ENCODE measurements at places on chromosomes 2 and 18.
A peak's percentile ranks its signal among the peaks of the same experiment; 100 is the strongest.

- DNase-seq = no peak
These were observed 286.5 kb downstream of the THSD7B start for GRCh38 chr2:137051778-137052398.

DNA sequence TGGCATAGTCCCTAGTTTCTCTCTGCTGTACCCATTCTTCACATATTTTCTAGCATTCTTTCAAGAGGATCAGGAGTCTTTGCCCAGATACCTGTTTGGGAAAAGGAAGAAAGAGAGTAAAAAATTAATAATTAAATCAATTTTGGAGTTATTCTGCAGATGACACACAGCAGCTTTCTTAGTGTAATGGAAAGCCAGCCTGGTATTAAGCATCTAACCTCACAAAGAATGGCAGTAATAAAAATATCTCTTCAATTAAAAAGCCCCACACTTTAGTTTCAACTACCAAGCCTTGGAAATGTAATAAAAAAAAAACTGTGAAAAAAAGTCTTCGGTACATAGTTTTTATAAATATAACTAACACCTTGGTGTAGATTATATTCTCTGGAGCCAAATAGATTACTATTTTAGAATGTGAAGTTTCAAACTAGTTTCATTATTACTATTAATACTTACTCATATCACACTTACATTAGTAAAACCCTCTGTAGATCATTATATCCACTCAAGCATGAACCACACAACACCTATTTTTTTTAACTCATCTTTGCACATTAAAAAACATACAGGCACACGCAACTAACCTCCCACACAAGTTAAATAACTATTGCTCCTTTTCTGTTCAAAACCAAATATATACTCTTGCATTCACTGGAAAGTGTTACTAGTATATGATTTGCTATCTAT is 90.9 kb downstream of the GPD2 start:
- DNase-seq = no peak

GRCh38 chr2:68774569-68775271 is 40.1 kb downstream of the ARHGAP25 start:
- DNase-seq = no peak

- DNase-seq = no peak
These were observed 148.6 kb downstream of the KLHL14 start for GRCh38 chr18:32624182-32624723.

DNA sequence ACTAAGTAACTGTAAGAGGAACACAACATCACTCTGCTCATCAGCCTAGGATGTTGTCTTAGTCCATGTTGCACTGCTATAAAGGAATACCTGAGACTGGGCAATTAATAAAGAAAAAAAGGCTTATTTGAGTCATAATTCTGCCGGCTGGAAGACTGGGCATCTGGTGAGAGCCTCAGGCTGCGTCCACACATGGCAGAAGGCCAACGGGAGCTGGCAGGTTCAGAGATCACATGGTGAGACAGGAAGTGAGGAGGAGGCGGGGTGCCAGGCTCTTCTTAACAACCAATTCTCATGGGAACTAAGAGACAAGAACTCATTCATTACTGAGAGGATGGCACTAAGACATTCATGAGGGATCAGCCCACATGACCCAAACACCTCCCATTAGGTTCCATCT is 46.8 kb downstream of the EPG5 start:
- DNase-seq = peak; percentile 77

DNA sequence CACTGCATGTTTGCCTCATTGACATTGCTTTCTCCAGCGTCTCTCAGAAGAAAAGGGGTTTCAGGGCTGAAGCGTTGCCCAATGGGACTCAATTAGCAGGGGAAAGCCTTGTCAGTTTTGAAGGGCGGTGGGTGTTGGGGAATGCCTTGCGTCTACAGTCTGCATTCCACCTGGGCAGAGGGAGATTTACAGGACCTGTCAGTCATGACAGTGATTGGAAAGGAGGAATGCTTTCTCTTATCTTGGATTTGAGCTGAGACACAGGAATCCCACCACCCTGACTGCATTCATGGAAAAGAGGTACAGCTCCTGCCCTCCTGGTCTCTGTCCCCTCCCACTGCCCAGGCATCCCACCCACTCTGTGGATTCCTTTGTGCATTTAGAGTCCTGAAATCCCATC is 123.9 kb downstream of the ACKR3 start:
- DNase-seq = no peak

- DNase-seq = no peak
These were observed 195.7 kb upstream of the VWC2L start for GRCh38 chr2:214215107-214215506.

GRCh38 chr2:208092093-208092832 is 32.1 kb downstream of the CRYGD start:
- DNase-seq = no peak

DNA sequence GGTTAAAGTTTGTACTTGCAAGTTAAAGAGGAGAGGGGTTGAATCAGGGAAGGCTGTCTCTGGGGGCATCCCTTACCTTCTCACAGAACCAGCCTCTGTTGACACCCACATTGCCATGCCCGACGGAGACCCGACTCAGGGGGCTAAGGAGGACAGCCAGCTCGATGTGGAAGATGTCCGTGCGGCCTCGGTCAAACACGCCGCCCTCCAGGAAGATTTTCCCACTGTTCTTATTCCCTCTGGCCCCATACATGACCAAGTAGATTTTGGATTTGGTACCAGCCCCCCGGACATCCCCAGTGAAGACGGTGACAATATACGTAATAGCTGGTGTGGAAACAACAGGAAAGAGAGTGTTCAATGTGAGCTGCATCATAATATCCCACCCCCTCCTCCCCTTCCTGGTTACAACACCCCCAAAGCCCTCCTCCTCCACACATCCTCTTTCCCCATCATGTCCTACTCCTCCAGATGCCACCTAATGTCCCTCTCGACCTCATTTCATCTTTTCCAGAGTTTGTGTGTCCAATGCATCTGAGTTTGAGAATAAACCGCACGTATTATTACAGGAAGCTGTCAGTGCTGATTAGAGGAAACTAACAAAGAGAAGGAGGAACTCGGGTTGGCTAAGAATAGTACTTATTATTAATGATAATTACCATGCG is 55.7 kb downstream of the LOXHD1 start:
- no peak for DNase-seq

DNA sequence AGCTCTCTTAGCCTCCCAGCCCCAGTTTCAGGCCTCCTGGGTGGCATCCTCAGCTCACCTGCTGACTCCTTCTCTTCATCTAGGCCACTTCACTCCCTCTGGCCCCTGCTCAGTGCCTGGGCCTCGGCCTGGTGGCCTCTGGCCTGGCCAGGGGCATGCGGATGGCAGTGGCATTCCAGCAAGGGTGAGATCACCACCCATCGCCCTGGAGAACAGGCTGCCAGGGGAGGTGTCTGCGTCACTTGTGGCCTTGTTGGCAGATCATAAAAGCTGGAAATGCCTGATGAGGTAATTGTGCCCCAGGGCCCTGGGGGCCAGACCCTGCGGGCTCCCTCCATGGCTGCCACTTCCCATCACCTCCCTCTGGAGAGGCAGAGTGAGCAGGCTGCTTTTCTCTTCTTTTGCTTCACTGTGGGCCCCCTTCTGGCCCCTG is 72.5 kb upstream of the SMAD2 start:
- no peak for DNase-seq

GRCh38 chr18:63586431-63586830 is 712 bp upstream of the SERPINB13 start:
- DNase-seq = no peak

DNA sequence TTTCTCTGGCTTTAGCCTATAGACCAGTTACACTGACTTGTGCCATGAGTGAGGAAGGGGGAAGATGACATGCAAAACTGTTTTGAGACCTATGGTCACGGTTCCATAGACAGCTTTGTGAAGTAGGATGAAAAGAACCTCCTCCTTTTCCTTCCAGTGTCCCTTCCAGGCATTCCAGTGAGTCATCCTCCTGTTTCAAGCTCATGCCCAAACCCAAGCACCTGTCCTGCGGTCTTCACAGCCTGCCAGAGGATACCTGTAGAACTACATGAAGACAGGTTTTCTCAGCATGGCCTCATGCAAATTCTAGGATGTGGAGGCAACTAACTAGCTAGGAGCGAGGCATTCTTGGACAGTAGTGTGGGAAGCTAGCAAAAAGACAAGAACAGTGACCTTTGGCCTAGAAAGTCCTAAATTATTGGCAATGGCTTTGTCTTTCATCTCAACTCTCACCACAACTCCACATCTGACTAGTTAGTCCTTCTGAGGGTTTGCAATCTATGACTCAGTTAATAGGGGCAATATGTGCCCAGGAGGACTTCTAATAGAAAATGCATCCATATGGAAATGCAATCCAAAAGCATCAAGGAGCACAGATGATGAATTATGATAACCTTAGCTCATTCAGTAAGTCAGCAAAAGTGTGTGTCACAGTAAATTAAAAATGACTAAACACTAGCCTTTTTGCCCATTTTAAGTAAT is 154.7 kb downstream of the RBM43 start:
- DNase-seq = no peak

- DNase-seq = no peak
These were observed 14.8 kb upstream of the BBS5 start for GRCh38 chr2:169464466-169464865.

- DNase-seq = no peak
These were observed 329.4 kb downstream of the AGPS start for GRCh38 chr2:177721818-177722567.

DNA sequence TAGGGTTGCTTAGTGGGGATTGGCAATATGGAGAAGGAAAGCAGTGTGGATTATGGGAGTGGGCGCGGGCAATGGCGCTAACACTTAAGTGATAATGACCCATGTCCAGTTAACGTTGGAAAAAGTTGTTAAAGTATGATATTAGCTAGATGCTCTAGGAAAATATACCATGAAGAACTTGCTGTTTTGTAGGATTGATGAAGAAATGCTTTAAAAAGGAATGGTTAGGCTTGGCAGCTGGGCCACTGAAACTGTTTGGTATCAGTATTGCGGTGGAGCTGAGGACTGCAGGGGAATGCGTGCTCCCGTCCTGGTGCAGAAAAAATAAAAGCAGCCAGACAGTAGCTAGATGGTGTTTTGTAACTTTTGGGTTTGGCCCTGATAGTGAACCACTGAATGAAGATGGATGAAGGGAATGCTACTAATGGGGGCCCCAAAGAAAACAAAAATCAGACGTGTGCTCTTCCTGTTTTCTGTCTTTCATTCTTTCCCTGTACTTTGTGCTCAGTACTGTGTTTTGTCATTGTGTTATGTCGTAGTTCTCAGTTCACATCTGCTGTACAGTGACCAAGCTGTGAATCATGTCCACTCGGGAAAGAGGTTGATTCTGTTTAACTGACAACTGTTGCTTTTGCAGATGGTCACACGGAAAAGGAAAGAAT is 999 bp downstream of the INSIG2 start:
- no peak for DNase-seq

GRCh38 chr2:173254659-173255058 is 100.0 kb upstream of the CDCA7 start:
- no peak for DNase-seq
